ENCODE measurements at places on chromosomes 11 and 22.

- DNase-seq: no peak
Observed at GRCh38 chr11:45617871-45618601, 47.4 kb downstream of the CHST1 start.

DNA sequence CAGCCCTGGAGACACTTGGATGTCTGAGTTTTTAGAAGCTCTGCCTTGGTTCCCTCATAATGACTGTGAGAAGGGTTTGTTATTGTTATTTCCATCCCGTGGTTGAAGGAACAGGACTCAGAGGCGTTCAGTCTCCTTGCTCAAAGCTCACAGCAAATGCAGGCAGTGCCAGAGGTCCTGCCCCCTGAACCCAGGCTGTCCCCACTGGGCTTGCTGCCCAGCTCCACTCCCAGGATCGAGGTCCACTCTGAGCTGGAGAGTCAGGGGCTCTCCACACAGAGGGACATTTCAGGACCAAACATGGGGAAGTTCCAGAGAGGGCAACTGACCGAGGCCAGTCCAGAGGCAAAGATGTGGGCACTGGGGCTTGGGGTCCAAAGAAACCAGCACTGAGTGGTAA is 14.8 kb downstream of the FGF4 start:
- no peak for DNase-seq

DNA sequence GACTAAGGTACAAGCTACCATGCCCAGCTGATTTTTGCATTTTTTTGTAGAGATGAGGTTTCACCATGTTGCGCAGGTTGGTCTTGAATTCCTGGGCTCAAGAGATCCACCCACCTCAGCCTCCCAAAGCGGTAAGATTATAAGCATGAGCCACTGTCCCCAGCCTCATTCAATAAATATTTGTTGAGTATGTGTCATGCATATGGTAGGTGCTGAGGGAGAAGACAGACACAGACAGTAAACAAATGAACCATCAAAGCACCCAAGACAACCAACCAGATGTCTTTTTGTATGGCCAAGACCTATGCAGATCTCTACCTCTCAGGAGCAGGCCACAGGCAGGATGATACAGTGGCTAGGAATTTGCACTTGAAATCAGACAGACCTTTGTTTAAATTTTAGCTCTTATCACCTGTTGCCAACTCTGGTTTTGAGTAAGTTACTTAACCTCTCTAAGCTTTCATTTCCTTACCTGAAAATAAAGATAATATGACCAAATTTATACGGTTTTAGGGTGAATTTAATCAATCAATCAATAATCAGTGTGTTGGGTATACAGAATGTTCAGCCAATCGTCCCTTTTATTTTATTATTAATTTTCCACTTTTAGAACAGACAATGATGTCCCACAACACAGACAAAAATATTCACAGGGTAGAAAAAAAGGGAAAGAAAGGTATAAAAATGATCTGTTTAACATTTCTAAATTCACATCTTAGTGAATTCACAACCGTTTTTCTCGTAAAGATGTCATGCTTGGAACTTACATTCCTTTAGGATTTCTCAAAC is 128.2 kb downstream of the SGSM3 start:
- no peak for DNase-seq

GRCh38 chr11:134532921-134533421 is 120.9 kb upstream of the B3GAT1 start:
- DNase-seq: no peak

GRCh38 chr11:76217653-76218160 is 11.4 kb upstream of the WNT11 start:
- DNase-seq: no peak

GRCh38 chr11:44774108-44774507 is 47.3 kb downstream of the TSPAN18 start:
- peak; percentile 36 for DNase-seq

DNA sequence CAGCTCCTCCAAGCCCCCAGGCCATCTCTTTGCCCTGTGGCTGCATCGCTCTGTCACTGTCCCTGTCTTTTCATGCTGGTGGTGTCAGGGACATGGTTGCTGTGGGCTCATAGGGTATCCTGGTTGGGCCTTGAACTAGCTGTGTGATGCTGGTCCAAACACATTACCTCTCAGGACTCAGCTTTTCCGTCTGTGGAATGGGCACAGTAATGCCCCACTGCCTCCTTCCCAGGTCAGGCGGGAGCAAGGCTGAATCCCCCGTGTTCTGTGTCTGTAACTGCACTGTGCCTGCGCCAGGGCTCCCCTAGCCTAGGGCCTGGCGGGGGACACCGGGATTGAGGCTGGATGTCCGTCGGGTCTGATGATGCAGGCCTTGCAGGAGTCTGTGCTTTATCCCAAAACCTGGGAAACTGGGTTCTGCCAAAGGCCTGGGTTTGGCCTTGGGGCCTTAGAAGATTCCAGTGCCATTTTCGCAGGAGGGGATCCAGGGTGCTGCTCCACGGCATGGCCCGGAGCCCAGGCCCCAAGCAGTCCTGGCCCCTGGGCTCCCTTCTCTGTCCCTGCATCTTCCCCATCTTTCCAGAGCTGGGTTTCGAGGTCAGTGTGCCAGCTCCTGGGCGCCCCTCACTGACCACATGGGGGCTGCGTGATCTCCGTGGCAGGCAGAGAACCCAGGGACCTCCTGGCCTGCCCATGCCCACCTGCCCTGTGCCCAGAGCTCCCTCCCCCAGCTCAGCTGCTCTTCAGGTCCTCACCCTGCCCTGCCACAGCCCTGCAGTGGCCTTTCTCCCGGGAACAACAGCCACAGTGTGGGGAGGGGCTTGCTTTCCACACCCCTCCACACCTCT is 32.7 kb upstream of the CELSR1 start:
- no peak for DNase-seq

GRCh38 chr22:31272522-31273446 is 19.5 kb downstream of the PIK3IP1 start:
- peak; percentile 50 for DNase-seq

DNA sequence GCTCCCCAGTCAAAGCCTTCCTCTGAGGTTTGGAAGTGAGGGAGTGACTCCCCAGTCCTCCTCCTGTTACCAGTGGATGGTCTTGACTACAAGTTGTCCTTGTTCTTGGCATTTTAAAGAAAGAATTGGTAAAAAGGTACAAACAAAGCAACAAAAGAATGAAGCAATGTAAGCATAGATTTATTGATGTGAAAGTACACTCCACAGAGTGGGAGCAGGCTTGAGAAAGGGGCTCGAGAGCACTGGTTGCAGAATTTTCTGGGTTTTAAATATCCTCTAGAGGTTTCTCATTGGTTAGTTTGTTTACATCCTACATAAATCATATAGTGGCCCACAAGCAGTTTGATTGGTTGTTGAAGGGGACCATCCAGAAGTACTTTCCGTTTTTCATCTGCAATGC is 22.7 kb upstream of the GLYATL1 start:
- no peak for DNase-seq

DNA sequence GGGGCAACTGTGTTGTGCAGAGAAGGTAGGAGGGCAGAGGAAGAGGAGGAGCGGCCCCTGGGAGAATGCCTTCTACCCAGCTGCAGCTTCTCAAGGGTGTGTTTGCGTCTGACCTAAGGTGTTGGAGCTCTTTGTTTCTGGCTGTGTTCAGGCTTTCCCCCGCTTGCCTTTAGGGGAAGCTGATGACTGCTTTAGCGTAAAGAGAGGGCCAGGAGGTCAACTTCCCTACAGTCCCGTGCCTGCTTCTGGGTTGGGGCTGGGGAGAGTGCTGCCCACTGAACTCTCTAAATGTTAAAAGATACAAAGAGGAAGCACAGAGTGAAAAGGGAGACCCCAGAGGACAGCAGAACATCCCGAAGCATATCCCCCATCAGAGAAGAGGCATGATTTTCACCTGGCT is 99.2 kb downstream of the PTPRJ start:
- DNase-seq: no peak

DNA sequence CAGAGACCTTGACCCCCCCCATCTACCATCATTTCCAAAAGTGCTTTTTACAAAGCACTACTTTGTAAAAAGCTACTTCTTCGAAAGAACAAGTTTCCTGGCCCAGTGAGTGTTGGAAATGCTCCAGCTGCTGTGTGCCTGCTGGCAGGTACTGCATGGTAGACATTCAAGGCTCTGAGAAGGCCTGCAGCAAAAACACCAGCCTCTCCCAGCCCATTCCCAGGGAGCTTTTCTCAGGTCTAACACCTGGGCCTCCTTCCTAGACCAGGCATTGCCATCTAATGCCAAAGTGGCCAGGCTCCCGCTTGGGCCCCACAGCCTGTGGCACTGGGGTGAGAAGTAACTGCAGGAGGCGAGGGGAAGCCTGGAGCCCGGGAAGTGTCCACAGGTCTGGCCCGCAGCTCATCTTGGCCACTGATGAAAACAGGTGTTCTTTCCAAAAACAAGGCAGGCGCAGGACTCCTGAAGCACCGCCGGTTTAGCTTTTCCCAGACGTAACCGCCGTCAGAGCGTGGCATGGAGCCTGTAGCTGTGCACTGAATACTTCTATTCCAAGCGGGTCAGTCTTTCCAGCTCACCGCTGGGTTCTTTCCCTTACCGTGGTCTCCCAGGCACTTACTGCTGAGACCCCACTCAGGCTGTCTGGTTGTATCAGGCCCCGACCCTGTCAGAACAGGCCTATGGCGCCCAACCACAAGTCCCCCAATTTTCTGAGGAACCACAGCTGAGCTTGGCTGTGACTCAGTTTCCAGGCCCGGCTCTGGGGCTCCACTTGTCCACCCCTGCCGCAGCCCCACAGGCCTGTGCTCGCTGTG is 1.2 kb upstream of the TCIRG1 start:
- DNase-seq: no peak

DNA sequence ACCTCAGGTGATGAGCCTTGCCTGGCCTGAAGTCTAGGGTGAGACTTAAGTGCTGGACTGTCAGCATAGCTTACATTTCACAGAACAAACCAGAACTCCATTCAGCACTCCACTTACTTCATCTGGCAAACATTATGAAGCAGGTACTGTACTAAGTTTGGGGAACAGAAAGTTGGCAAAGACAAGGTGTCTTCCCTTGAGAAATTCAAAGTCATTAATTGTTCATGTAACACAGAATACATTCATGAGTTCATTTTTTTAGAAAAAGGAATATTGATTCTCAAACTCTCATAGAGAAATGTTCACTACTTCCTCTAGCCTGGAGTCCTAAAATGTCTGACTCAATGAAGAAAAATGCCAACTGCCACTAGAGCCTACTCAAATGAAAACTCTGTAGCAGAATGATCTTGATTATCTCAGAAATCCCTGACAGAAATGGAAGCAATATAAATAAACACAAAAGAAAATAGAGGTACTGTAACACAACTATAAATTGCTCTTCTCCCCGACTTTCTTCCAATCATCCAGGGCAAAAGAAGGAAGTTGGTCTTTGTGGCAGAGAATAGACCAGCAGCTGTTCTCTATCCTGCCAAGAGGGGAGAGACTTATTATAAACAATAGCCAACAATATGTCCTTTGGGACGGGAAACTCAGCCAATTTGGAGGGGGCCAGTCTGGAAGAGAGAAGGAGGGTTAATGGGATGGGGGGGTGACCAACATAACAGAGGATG is 129.2 kb upstream of the MTMR2 start:
- DNase-seq: no peak

DNA sequence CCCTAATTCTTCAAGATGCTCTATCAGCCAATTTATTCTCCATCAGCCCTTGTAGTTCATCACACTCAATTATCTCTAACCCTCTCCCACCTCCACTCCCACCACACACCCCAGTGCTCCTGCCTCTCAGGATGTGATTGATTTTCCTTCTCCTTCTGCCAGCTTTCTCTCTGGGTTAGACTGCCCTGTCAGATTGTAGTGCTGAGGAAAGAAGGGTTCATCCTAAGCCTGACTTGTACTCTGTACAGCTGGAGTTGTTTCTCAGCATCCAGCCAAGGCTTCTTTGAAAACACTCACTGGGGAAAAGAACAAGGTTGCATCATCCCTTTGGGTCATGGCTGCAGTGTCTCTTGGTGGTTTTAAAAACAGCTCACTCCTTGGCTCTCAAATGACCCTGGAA is 61.2 kb downstream of the CECR2 start:
- no peak for DNase-seq

DNA sequence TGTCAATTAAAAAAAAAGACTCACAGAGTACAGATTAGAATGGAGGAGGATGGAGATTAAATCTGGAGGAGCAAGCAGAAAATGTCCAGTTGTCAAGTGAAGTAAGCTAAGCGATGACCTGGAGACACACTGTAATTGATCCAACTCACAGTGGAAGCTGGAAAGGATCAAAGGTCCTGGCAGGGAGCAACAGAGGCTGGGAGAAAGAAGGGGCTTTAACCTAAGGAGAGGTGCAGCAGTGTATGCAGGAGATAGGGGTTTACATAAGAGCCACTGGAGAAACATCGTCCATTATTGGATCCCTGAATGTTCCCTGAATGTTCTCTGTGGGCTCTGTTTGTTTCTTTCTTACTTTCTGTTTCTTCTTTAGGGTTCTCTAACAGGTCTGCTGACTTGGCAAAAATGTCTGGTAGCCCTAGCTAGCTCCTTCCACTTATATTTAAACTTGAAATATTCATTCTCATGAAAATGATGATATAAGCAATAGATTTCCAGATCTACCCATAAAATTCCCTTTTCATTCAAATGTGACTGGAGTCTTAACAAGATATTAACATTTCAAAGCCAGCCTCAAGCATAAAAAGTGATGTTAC is 30.1 kb upstream of the CAT start:
- no peak for DNase-seq

- peak; percentile 39 for DNase-seq
Observed at GRCh38 chr11:9765320-9766101, 101.6 kb downstream of the SWAP70 start.

DNA sequence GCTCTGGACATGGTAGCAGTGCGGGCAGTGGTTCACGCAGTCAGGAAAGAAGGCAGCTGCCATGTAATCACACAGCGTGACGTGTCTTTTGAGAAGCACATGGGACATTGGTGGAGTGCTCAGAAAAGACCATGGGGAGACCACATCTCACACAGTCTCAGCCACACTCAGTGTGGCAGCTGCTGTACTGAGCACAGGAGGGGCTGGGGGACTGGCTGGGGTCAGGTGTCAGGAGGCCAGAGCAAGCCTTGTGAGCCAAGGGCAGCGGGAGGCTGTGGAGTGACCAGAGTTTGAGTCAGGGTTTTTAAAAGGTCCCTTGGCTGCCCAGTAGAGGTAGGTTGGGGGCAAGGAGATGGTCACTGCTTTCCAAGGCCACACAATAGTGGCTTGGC is 18.5 kb downstream of the CLDN5 start:
- DNase-seq: no peak

- peak; percentile 8 for DNase-seq
Observed at GRCh38 chr22:26903030-26903856, 245.9 kb downstream of the MIAT start.
